EL (cell line): ENCODE measurements at places on chromosomes 16 and 17.

- peak; percentile 73 for DNase-seq
Observed at GRCh38 chr17:41131979-41132378, 8.0 kb upstream of the KRTAP4-12 start.

- DNase-seq: peak; percentile 94
Observed at GRCh38 chr17:47935961-47936360, 5.4 kb upstream of the PNPO start.

DNA sequence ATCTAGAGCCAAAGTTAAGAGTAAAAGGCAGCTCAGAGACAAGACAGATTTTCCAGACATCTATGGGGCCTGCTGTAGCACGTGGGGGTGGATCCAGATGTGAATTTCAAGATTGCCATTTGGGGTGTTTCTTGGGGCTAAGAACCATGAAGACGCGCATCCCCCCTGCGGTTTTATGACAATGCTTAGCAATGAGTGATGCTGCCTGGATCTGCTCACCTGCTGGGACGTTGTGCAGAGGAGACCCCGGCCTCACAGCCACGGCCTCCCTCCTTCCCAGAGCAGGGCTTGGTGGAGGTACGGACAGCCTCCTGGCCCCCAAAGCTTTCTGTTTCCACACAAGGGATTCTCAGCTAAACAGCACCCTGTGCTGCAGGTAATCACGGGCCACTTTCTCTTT, 151.5 kb upstream of the DYNLRB2 start:
- no peak for DNase-seq

- DNase-seq: peak; percentile 71
Observed at GRCh38 chr17:28949185-28950016, 1.9 kb downstream of the PHF12 start.

DNA sequence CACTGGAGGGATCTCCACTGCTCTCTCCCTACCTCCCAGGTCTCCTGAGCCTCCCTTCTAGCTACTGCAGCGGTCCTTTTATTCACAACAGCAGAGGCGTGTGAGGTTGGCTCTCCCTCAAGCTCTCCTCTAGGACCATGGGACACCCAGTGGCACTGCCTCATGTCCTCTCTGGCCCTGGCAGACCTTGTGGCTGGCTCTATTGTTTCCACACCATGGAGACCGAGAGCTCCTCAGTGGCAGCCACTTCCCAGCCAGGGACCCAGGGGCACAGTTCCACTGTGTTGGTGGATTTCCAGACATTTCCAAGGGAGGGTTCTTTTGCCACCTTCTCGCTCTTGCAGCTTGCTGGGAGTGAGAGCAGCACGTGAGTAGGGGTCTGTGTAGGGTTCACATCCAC, 204.9 kb downstream of the AXIN2 start:
- no peak for DNase-seq

DNA sequence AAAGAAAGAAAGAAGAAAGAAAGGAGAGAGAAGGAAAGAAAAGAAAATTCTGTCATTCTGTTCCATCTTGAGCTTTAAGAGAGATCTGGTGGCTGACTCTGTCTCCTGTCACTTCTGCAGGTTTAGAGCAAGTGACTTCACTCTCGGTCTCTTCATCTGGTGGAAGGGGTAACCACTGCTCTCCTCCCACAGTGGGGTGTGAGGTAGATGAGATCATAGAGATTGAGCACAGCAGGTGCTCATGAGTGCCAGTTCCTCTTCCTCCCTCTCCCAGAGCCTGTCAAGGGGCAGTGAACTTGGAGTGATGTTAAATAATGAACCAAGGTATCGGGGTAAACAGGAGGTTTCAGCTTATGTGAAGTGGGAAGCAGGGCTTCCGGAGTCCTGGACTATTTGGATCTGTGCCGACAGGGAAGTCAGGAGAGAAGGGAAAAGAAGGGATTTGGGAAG, 47.7 kb downstream of the BEAN1 start:
- no peak for DNase-seq

GRCh38 chr17:29777663-29778062, 152.4 kb downstream of the SSH2 start:
- no peak for DNase-seq

DNA sequence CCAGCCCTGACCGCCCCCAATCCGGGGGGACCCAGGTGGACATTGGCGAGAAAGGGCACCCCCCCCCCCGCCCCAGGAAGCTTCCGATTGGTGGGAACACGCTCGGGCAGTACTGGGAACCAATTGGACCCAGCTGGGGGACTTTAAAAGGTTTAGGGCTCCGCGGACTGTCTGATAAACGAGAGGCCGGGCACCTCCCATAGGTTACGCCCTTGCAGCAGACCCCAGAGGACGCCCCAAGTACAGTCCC, 245 bp downstream of the TMEM256 start:
- DNase-seq: peak; percentile 81

GRCh38 chr17:21245639-21246084, 7.5 kb downstream of the NATD1 start:
- DNase-seq: no peak

- DNase-seq: no peak
Observed at GRCh38 chr16:85626191-85626981, 13.3 kb downstream of the GSE1 start.

- peak; percentile 37 for DNase-seq
Observed at GRCh38 chr17:64262198-64262999, 661 bp downstream of the TEX2 start.

DNA sequence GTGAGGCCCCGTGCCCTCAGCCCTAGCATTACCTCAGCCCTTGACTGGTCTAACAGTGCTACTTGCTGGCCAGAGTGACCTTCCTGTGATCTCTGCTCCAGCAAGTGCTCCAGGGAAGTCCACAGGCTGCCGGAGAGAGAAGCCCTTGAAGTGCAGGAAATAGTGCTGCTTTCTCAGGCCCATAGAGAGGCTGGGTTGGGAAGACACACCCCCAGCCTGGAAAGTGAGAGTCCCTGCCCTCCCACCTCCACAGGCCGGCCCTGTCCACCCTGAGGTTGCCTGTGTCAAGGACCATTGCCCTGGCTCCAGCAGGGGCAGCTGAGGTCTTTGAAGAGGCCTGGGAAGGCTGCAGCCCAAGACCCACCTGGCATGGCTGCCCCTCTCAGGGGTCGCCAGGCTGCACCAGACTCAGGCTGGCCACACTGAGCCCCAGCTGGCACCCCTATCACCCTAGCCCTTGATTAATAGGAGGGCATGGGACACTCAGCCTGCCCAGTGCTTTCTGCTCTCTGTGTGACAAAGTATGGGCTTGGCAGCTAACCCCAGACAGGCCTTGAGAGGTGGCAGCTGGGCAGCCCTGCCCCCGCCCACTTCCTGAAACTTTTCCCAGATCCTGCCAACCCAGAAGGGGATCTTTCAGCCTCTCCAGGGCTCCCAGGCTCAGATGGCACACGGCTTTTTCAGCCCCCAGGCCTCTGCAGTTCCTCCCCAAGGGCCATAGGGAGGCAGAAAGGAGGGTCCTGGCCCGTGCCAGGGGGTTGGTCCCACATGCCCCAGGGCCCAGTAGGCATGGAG, 21.7 kb downstream of the ATP6V0D1 start:
- DNase-seq: no peak

DNA sequence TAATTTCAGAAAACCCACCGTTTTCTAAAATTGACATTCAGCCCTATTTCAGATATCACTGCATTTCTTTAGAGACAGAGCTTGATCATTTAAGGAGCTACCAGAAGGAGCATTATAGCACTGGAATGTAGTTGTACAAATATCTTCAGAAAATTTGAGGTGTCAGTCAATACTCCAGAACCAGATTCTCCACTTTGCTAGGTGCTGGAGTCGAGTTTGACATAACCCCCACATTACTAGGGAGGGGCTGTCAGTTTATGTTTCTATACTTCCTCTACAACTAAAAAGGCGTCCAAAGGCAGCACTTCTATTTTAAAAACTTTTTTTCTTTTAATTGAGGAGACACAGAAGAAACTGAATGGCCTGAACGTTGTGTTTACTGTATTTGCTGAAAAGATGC, 892 bp upstream of the KIAA0513 start:
- DNase-seq: no peak

DNA sequence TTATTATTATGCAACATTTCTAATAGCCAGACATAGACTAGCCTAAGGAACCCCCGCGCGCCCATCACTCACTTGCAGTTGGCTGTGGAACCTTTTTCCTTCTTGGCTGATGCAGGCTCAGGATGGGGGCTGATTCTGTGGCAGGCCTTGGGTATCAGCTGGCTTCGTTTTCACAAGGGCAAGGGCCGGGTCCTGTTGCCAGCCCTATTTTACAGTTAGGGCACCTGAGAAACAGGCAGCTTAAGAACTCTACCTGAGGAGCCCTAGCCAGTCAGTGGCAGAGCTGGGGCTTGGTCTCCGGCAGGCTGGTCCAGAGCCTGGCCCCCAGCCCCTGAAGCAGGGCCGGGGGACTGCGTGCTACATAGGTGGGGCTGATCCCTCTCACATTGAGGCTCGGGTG, 28.7 kb downstream of the ADGRG5 start:
- DNase-seq: no peak

DNA sequence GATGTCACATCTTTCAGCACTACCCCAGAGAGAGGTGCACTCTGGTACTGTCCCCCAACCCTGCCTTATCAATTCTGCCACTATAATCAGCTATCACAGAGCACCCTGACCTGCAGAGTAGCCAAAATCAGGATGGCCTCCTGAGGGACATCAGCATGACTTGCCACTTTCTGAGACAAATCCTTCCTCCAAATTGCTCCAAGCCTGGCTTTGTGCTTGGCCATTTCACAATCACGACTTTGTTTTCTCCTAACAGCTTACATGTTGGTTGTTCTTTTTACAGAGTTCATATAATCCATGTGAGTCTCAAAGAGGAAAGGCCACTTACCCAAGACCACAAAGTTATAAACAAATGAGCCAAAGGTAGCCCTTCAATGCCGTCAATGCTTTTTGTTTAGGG, 449.0 kb upstream of the CDH5 start:
- no peak for DNase-seq

GRCh38 chr17:36136036-36136435, 32.4 kb downstream of the CCL4 start:
- DNase-seq: no peak

DNA sequence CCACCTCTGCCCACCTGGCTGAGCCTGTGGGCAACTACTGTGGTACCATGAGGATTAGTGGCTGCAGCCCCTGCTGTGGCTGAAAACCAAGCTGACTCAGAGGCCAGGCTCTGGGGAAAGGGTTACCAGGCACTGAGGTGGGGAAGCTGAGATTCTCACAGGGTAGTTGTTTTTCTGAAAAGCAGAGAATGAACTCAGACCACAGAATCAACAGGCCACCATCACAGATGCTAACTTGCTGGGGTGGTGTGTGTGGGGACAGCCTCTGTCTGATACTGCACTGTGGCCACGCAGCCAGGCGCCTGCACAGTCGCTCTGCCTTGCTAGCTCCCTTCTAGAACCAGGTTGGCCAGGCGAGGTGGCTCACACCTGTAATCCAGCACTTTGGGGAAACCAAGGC, 28.8 kb downstream of the NPLOC4 start:
- no peak for DNase-seq

- no peak for DNase-seq
Observed at GRCh38 chr17:41333098-41333497, 17.5 kb downstream of the KRT33A start.

DNA sequence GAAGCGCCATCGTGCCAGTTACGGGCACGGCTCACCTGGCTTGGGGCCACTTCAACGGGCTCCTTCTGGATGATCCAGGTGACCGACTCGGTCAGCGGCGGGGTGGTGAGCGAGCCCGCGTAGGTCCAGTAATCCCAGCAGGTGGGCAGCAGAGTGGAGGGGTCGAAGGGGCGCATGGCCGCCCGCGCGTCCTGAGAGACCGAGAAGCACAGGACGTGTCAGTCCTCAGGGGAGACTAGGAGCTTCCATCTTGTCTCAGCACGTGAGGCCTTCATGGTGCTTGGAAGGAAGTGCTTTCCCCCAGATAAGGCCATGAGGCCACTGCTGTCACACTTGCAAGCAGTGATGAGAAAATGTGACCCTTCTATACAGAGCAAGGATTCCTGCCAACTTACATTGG, 22.5 kb upstream of the SLC7A5 start:
- DNase-seq: no peak

DNA sequence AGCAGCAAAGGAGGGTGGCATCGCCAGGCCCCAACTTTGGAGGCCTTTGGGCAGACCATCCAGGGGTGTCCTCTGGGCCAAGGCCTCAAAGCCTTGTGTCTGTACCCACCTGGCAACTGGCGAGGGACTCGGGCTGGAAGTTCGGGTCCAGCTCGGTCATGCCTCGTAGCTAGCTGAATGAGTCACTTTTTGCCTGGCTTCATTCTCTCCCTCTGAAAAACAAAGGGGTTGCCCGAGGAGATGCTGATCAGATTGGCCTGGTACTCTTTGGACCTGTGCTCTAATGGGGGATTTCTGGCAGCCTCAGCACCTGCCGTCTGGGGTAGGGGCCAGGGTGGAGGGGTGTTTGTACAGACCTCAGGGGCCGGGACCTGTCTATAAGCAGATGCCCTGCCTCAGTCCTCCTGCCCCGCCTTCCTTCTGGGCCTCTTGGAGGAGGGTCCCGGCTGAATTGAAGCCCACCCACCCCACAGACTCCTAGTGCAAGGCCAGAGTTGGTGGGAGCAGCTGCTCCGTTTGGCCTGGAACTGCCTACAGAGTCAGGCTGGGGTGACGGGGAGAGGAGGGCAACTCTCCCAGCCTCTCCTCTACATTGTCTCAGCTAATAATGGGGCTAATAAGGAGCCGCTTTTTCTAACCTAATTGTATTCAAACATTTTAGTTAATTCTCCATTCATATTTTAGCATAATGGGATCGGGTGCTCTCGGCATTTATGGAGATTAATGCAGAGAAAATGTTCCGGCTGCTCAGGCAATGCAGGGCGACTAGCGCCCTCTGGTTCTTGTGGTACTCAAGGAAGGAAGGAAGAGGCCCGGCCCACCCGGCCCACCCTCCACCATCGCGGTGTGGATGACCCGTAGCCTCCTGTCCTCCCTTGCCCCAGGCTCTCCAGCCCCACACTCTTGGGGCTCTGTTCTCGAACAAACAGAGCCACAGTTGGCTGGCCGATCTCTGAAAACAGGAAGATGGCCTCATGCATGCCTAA, 21.4 kb upstream of the ABCC3 start:
- no peak for DNase-seq

- DNase-seq: no peak
Observed at GRCh38 chr16:56616608-56617211, 8.3 kb downstream of the MT2A start.

- DNase-seq: peak; percentile 92
Observed at GRCh38 chr16:89922477-89922883, 662 bp upstream of the TUBB3 start.

DNA sequence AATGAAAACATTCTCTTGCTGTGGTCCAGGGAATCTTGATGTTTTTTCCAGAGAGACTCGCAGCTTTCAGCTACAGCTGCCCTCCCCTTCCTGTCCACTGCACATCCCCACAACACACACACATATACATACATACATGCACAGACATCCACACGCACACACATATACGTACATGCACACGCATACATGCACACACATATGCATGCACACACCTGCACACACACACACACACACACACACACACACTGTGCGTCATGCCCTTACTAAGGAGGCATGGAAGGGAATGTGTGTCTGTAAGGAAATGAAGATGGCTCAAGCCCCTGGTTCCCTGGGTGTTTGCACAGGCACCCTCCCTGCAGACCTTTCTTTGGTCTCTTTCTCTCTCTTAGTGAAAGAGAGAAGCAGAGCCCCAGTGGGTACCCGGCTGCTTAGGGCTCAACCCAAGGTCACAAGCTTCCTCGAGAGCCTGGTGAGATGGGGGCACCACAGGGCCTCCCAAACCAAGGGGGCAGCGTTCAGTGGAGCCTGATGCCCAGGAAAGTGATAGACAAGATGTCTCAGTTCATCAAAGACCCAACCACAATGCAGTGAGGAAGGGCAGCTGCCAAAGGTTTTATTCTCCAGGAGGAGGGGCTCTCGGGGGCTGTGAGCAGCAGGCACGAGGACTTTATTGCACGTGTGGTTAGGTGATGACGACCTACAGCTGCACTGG, 33.3 kb downstream of the TNFRSF13B start:
- no peak for DNase-seq
